ENCODE measurements at places on chromosomes 11 and 22. TPM values are rescaled to one million over a fixed set of nuclear protein-coding genes. Genes with fewer than 3 reads are reported as not detected.

GPHA2 gene
- not detected for total RNA-seq

MMP1 gene
- total RNA-seq = 14.8 TPM

IRAG1 gene
- total RNA-seq = 1.2 TPM

MMP10 gene
- total RNA-seq = 0.19 TPM

NCR3LG1 gene
- total RNA-seq = 3.5 TPM

SOX10 gene
- not detected for total RNA-seq

C22orf23 gene
- total RNA-seq = 0.12 TPM

CST6 gene
- total RNA-seq = 0.20 TPM

CYB5R2 gene
- total RNA-seq = 12.7 TPM

ZNF202 gene
- total RNA-seq = 7.5 TPM

METTL15 gene
- 8.2 TPM for total RNA-seq

GSTP1 gene
- 422 TPM for total RNA-seq

NRIP3 gene
- total RNA-seq = 0.34 TPM

CALCB gene
- not detected for total RNA-seq

CRYBB3 gene
- not detected for total RNA-seq

HEPHL1 gene
- not detected for total RNA-seq

ASCL2 gene
- total RNA-seq = not detected

TEX54 gene
- total RNA-seq = not detected

GAS2L1 gene
- 16.2 TPM for total RNA-seq

LMO1 gene
- not detected for total RNA-seq

MYO7A gene
- total RNA-seq = 0.56 TPM

ZW10 gene
- 11.6 TPM for total RNA-seq

PRRG4 gene
- total RNA-seq = 0.06 TPM

SPI1 gene
- total RNA-seq = not detected

TRAPPC4 gene
- total RNA-seq = 76.9 TPM

APOL4 gene
- 4.3 TPM for total RNA-seq

TECTA gene
- total RNA-seq = 3.1 TPM

C1QTNF6 gene
- total RNA-seq = 35.9 TPM

MMP8 gene
- not detected for total RNA-seq

RFPL3 gene
- total RNA-seq = not detected

OR8A1 gene
- total RNA-seq = not detected

CDC42EP1 gene
- 67.3 TPM for total RNA-seq

ZBED5 gene
- 18.7 TPM for total RNA-seq

PATE2 gene
- total RNA-seq = 0.44 TPM

MLC1 gene
- 0.54 TPM for total RNA-seq

TRIM5 gene
- 19.7 TPM for total RNA-seq

C11orf21 gene
- not detected for total RNA-seq

CD59 gene
- total RNA-seq = 530 TPM

ADAMTS15 gene
- 28.5 TPM for total RNA-seq

PANX1 gene
- 18.7 TPM for total RNA-seq

CNGA4 gene
- total RNA-seq = not detected

SLC22A12 gene
- total RNA-seq = not detected

CD3G gene
- total RNA-seq = not detected

ARHGAP42 gene
- 5.9 TPM for total RNA-seq

ASPHD2 gene
- 1.2 TPM for total RNA-seq

MS4A7 gene
- total RNA-seq = not detected

SOX6 gene
- total RNA-seq = 2.2 TPM

PGA5 gene
- not detected for total RNA-seq

C11orf86 gene
- total RNA-seq = not detected

IPO7 gene
- total RNA-seq = 61.8 TPM

OR10D3 gene
- total RNA-seq = not detected

FREY1 gene
- total RNA-seq = not detected

RBMXL2 gene
- total RNA-seq = not detected

RTN4R gene
- total RNA-seq = 0.05 TPM

MUC5AC gene
- total RNA-seq = not detected

C11orf98 gene
- total RNA-seq = 24.8 TPM

APOA5 gene
- not detected for total RNA-seq

All from cardiac ventricle fibroblast (primary cell).